Natural killer cell (primary cell): ENCODE measurements at places on chromosomes 1 and 21. TPM values are rescaled to one million over a fixed set of nuclear protein-coding genes. Genes with fewer than 3 reads are reported as not detected.

DNA sequence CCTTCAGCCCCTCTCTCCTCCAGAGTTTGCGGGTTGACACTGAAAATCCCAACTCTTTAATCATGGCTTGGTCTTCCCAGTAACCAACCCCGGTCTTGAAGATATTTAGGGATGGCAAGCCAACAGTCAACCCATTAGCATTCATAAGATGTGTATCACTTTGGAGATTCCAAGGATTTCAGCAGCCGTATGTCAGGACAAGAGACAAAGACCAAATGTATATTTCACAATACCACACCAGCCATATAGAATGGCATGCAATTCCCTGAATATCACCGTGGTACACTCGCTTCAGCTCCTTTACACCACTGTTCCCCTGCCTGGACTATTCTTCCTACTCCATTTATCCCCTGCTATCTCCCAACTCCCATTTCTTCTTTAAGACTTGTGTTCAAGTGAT, 109.2 kb downstream of the CSMD2 start:
- H3K36me3 ChIP-seq = no peaks in the 10 kb centered on the region
- H3K27ac ChIP-seq = no peak overlapping the region
- no peaks in the 10 kb centered on the region for H3K27me3 ChIP-seq
- no peak for DNase-seq
- no peaks in the 10 kb centered on the region for H3K4me1 ChIP-seq
- no peak overlapping the region for H3K4me3 ChIP-seq

- no peak for DNase-seq
- H3K4me1 ChIP-seq = no peaks in the 10 kb centered on the region
- H3K27me3 ChIP-seq = no peaks in the 10 kb centered on the region
- no peak overlapping the region for H3K4me3 ChIP-seq
- no peaks in the 10 kb centered on the region for H3K36me3 ChIP-seq
These were observed 372.5 kb upstream of the ST6GALNAC5 start for GRCh38 chr1:76494807-76495206.

- no peak overlapping the region for H3K27ac ChIP-seq
- no peak overlapping the region for H3K4me3 ChIP-seq
- no peaks in the 10 kb centered on the region for H3K27me3 ChIP-seq
- no peak for DNase-seq
These were observed 306 bp upstream of the SH3D21 start for GRCh38 chr1:36305915-36306209.

RHEX gene
- total RNA-seq = 0.24 TPM

- no peak overlapping the region for H3K27ac ChIP-seq
- no peaks in the 10 kb centered on the region for H3K27me3 ChIP-seq
- no peak overlapping the region for H3K4me3 ChIP-seq
- DNase-seq = no peak
These were observed 22.0 kb downstream of the LRRC42 start for GRCh38 chr1:53968125-53968513.

DNA sequence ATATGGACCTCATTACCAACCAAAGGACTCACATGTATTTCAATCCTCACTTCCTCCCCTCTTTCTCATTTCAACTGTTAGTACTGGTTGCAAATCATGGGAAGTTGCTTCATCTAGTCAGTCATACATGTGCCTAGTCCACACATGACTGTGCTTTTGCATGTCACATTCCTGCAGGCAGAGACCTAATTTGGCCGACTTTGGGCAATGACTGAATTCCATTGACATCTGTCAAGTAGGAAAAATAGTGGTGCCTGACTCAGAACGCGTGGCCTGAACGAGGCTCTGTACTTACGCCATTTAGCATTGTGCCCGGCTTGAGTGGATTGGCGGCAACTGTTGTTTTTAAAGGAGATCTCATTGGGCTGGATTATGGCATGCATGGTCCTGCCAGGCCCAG, 18.0 kb downstream of the PTPRU start:
- peaks cover 6% of the 10 kb centered on the region for H3K4me1 ChIP-seq
- no peak for DNase-seq
- no peaks in the 10 kb centered on the region for H3K36me3 ChIP-seq
- H3K27ac ChIP-seq = no peak overlapping the region

SELL gene
- total RNA-seq = 165 TPM

GRCh38 chr1:114105421-114105979, 48.2 kb downstream of the SYT6 start:
- no peaks in the 10 kb centered on the region for H3K27me3 ChIP-seq
- no peak overlapping the region for H3K27ac ChIP-seq
- no peaks in the 10 kb centered on the region for H3K36me3 ChIP-seq

SLFNL1 gene
- 0.18 TPM for total RNA-seq

RGS1 gene
- 365 TPM for total RNA-seq

IARS2 gene
- total RNA-seq = 27.5 TPM

DNA sequence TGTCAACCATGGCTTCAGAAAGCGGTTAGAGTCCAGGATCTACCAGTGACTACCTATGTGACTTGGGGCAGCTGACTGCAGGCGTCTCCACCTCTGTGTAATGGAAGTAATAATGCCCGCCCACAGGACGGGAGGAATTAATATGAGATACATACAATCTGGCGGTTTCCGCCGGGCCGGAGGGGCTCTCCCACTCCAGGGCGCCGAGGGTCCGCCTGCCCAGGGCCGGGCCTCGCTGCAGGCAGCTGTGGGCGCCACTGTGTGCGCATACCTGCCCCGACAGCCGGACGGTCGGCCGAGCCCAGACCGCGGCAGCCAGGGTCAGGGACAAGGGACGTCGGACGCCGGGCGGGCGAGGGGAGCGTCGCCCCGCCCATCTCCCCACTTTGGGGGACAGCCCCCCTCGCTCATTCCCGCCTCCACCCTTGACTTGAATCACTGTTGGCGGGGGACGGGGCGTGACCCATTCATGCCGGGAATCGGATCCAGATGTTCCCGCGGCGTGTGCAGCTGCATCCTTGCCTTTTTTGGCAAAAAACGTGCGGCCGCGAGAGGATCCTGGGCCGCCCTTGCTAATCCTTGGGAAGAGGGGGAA, 6.0 kb upstream of the SF3A3 start:
- DNase-seq = no peak
- H3K27me3 ChIP-seq = no peaks in the 10 kb centered on the region
- peaks cover 53% of the 10 kb centered on the region for H3K4me1 ChIP-seq
- peaks cover 26% of the 10 kb centered on the region for H3K36me3 ChIP-seq
- H3K27ac ChIP-seq = peak overlapping the region; percentile 8

DNA sequence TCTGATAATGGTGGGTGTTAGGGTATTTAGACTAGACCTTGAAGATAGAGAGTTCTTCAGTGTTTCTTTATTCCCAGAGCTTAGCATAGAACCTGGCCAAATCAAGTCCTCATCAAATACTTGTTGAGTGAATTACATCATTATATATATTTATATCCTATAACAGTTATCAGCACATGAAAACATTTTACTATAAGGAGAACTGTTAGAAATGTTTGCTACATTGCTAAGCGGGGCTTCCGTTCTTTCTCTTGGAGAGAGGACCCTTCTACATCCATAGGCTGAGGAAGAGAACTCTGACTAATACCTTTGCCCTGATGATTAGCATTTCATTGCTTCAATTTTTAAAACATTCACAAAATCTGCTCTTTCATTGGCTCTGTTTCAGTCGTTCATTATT, 66.5 kb upstream of the NBL1 start:
- H3K36me3 ChIP-seq = no peaks in the 10 kb centered on the region
- no peaks in the 10 kb centered on the region for H3K27me3 ChIP-seq
- no peak for DNase-seq
- H3K4me3 ChIP-seq = no peak overlapping the region
- H3K4me1 ChIP-seq = no peaks in the 10 kb centered on the region

GRCh38 chr1:209516771-209517680, 66.5 kb upstream of the CAMK1G start:
- no peak overlapping the region for H3K27ac ChIP-seq
- DNase-seq = no peak
- no peaks in the 10 kb centered on the region for H3K27me3 ChIP-seq
- H3K36me3 ChIP-seq = no peaks in the 10 kb centered on the region

DNA sequence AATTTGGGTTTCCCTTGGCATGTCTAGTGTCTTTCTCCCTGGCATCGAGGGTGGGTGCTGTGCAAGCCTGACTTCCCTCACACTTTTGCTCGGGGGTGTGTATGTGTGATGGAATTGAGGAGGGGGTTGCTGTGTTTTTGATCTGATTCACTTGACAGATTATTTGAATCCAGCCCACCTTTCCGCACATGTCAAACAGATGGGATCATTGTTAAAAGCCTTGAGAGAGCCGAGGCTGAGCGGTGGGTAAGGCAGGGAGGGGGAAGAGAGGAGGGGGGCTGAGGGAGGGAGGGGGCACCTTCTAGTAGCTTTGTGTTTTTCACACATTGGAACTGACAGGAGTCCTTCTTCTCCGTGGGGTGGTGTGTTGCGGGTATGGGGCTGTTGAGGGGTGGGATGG, 90.0 kb downstream of the PAPPA2 start:
- DNase-seq = no peak
- H3K27ac ChIP-seq = no peak overlapping the region
- no peaks in the 10 kb centered on the region for H3K4me1 ChIP-seq

- peaks cover 3% of the 10 kb centered on the region for H3K4me1 ChIP-seq
- no peaks in the 10 kb centered on the region for H3K36me3 ChIP-seq
- H3K4me3 ChIP-seq = no peak overlapping the region
- no peak for DNase-seq
These were observed 98.1 kb downstream of the PLPP3 start for GRCh38 chr1:56481140-56481694.

CLK2 gene
- 97.5 TPM for total RNA-seq

- H3K27ac ChIP-seq = no peak overlapping the region
- no peaks in the 10 kb centered on the region for H3K4me1 ChIP-seq
- DNase-seq = no peak
- no peaks in the 10 kb centered on the region for H3K36me3 ChIP-seq
- H3K4me3 ChIP-seq = no peak overlapping the region
These were observed 185.5 kb downstream of the RYR2 start for GRCh38 chr1:237227476-237227875.

DNA sequence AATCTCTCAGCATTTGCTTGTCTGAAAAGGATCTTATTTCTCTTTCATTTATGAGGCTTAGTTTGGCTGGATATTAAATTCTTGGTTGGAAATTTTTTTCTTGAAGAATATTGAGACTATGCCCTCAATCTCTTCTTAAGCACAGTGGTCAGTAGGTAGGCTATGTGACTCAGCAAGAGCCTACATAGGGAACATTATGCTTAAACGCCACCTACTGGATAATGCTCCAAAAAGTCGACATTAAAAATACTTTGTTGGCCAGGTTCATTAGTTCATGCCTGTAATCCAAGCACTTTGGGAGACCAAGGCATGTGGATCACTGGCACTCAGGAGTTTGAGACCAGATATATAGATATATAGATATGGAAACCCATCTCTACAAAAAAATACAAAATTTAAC, 678.0 kb upstream of the USP24 start:
- no peaks in the 10 kb centered on the region for H3K27me3 ChIP-seq
- no peaks in the 10 kb centered on the region for H3K4me1 ChIP-seq
- no peak for DNase-seq
- H3K4me3 ChIP-seq = no peak overlapping the region

- H3K27me3 ChIP-seq = no peaks in the 10 kb centered on the region
- H3K27ac ChIP-seq = no peak overlapping the region
- DNase-seq = no peak
These were observed 46.5 kb downstream of the OLFML3 start for GRCh38 chr1:114025609-114026401.

DNA sequence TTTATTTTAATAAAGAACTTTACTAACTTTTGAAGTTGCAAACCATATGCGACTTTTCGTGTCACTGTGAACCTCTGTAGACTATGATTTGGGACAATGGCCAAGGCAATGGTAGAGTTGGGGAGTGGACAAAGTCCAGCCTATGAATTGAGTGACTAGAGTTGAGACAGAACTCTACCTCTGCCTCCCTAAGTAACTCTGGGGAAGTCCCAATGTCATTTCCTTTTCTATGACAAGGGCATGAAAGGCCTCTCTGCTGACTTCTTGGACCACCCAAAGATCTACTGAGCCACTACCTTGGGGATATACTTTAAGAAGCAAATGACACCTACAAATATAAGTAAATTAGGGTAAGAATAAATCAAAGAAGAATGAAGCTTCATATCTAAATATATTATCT, 19.3 kb downstream of the BEND5 start:
- no peaks in the 10 kb centered on the region for H3K27me3 ChIP-seq
- H3K4me3 ChIP-seq = no peak overlapping the region
- no peak overlapping the region for H3K27ac ChIP-seq
- DNase-seq = no peak
- no peaks in the 10 kb centered on the region for H3K4me1 ChIP-seq

- DNase-seq = no peak
- H3K27me3 ChIP-seq = no peaks in the 10 kb centered on the region
- no peaks in the 10 kb centered on the region for H3K36me3 ChIP-seq
- no peak overlapping the region for H3K4me3 ChIP-seq
These were observed 24.0 kb upstream of the PAX7 start for GRCh38 chr1:18606443-18607288.

DNA sequence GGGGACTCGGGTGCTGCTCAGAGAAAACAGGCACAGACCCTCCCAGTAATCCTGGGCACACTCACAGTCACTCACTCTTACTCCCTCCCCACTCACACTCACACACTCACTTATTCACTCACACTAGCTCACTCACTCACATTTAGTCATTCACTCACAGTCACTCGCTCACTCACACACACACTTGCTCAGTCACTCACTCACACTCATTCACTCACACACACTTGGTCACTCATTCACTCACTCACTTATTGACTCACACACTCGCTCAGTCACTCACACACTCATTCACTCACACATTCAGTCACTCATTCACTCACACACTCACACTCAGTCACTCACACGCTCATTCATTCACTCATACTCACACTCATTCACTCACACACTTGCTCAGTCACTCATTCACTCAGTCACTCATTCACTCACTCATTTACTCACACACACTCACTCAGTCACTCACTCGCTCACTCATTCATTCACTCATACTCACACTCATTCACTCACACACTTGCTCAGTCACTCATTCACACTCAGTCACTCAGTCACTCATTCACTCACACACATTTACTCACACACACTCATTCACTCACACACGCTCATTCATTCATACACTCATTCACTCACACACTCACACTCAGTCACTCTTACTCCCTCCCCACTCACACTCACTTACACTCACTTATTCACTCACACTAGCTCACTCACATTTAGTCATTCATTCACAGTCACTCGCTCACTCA, 164.2 kb upstream of the C1orf174 start:
- DNase-seq = no peak
- H3K4me1 ChIP-seq = no peaks in the 10 kb centered on the region
- H3K36me3 ChIP-seq = no peaks in the 10 kb centered on the region
- H3K27ac ChIP-seq = no peak overlapping the region

GRCh38 chr21:29671728-29672127, 268.1 kb downstream of the GRIK1 start:
- no peak overlapping the region for H3K27ac ChIP-seq
- no peak overlapping the region for H3K4me3 ChIP-seq
- no peaks in the 10 kb centered on the region for H3K4me1 ChIP-seq
- no peak for DNase-seq
